ENCODE measurements at places on chromosomes 13 and 19.

DNA sequence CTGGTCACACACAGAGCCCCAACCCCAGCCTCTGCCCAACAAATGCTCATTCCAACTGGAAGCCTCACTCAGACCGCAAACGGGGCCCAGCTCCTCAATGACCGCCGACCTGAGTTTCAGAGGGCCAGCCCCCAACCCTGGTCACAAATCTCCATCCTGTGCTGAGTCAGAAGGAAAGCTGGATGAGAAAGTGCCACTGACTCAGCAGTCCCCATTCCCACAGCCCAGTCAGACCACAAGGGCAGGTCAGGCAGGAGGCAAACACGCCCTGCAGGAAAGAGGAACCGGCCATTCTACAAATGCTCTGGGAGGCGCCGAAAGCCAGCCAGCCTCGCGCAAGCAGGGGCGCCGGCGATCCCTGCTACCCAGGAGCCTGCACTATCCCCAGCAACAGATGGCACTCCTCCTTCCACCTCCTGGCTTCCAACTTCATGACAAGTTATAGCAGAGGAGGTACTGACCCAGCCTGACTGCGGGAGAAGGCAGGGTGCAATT lies 14.1 kb upstream of the PRKD2 start:
- no peak for DNase-seq

GRCh38 chr19:16018106-16018755 lies 58.1 kb upstream of the TPM4 start:
- no peak for DNase-seq

DNA sequence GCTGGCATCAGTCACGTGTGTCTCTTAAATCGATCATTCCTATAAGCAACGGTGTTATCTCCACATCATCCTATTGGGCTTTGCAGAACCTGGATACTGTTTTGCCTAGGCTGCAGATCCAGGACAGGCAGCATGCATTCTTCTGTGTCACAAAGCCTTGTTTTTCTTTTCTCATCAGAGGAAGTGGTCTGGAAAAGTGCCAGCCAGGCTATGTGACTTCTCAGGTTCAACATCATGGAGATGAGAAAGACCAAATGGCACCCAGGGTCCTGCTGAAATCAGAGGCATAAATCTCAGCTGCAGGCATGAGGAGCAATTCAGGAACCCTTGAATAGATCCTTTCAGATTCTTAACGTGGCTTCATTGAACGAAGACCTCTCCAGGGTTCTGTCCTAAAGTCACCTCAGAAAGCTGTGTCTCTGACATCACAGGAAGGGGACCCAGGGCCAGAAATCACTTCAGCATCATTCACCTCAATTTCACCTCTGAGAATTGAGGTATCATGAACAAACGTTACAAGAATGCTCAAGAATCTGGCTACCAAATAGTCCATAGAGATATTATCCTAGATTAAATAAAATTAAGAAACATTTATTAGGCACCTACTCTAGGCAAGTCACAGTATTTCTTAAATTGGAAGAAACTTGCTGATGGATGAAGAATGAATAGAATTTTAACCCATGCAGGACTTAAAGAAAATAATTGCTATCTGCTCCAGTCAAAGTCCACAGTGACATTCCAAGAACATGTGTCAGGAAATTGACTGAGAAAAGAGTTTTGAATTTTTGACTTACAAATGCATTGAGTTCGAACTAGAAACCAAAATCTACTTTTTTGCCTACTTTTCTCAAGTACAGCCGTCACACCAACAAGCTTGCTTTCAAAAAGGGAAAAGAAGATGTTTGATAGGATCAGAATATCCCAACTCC lies 124.1 kb downstream of the COG6 start:
- no peak for DNase-seq

DNA sequence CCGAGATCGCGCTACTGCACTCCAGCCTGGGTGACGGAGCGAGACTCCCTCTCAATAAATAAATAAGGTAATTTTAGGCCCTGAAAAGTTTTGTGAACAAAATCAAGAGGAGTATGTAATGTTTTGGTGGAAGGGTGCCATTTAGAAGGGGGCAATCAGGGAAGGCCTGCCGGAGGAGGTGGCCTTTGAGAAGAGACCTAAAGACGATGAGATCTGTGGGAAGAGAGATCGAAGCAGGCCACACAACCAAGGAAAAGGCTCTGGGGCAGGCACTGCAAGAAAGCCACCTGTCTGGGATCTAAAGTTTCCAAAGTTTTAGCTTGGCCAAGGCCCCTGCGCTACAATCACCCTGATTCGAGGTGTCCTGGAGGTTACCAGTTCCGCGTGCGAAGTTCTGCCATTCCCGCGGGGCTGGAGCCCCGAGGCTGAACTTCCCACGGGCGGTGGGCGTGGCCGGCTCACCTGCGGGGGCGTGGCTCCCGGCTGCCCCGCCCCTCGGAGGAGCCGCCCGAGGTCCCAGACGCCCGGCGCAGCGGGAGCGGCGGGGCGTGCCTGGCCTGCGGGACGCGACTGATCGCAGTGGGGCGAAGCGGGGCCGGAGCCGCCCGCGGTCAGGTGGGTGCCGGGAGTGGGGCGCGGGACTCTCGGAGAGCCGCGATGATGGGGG lies at the start of gene KLC3:
Gene KLC3 (plus strand): TSS at position 519 of the 667 bp plus-strand sequence. CDS start 4,792 bp downstream, outside the sequence.
- DNase-seq, result peak; percentile 34

GRCh38 chr13:31956980-31957644 lies 74.5 kb upstream of the FRY start:
- no peak for DNase-seq

GRCh38 chr19:48895226-48895625 lies 3.3 kb downstream of the TULP2 start:
- DNase-seq, result no peak

All from NCI-H1930 (cell line).